ENCODE measurements at places on chromosomes 7 and 10. TPM values are rescaled to one million over a fixed set of nuclear protein-coding genes. Genes with fewer than 3 reads are reported as not detected.

The CYP2E1 gene
- total RNA-seq = not detected

The DNAH11 gene
- total RNA-seq = 4.2 TPM

The ASZ1 gene
- not detected for total RNA-seq

The CACNB2 gene
- not detected for total RNA-seq

The CADPS2 gene
- 74.7 TPM for total RNA-seq

The SEMA3A gene
- 0.29 TPM for total RNA-seq

The CDCA7L gene
- total RNA-seq = 164 TPM

The TAS2R3 gene
- total RNA-seq = 1.7 TPM

The CACNA2D1 gene
- 102 TPM for total RNA-seq

The VENTX gene
- total RNA-seq = not detected

Data from thoracic aorta endothelial cell (primary cell).